ENCODE measurements at places on chromosomes 3 and 15.

GRCh38 chr3:181279239-181279565 lies 289.7 kb upstream of the DNAJC19 start:
- no peak for DNase-seq

GRCh38 chr3:188510366-188510765 lies 356.4 kb downstream of the LPP start:
- DNase-seq, result no peak

DNA sequence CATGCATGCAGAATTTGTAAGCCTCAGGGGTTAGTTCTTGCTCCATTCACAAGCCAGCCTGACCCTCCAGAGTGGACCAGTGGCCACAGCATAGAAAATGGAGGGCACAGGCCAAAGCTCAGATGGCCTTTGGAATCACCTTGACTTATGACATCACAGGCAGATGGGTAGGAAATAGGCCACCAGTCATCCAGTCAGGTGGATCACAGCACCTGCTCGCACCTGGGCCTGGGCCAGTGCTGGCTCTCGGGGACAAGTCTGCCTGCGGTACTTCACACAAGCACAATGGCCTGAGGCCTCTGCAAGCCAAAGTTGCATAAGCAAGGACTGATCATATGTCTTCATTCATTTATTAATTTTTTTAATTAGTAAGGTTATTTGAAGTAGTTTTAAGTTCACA lies 39.3 kb downstream of the PPCDC start:
- DNase-seq, result no peak

GRCh38 chr3:13477943-13478342 lies 2.2 kb upstream of the HDAC11 start:
- DNase-seq, result no peak

GRCh38 chr3:189953551-189953950 lies 167.1 kb downstream of the P3H2 start:
- no peak for DNase-seq

DNA sequence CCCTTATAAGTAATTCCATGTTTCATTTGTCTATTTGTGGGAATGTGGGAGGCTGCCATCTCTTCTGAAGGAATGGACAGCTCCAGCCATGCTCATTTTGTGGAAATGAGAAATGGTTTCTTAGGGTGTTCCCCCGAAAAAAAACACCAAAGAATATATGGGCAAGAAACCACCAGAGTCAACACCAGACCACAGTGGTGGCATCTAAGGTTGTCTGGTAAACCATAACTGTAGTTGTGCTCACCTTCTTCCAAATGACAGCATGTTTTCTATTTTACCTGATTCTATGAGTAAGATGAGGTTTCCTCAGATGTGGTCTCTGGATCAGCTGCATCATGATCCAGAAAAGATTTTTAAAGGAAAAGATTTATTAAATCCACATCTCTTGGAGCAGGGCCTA lies 217.0 kb upstream of the C2CD4B start:
- DNase-seq, result no peak

GRCh38 chr15:85710340-85710842 lies 84.3 kb downstream of the KLHL25 start:
- DNase-seq, result no peak

DNA sequence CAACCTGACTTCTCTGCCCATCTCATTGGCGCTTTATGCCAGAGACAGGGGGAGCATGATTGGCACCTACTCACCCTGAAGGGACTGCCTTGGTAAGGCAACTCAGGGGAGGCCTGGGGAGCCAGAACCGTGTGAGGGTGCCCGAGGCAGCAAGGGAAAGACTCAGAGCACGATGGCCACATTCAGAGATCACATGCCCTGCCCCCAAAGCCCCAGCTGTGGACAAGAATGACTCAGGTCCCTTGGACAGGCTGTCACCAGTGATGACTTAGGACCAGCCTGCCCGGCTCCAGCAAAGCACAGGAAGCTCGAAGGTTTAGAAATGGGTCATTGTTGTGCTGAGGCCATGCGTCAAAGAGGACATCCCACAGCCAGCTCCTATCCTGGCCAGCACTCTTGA lies 49.1 kb upstream of the LIMD1 start:
- no peak for DNase-seq

DNA sequence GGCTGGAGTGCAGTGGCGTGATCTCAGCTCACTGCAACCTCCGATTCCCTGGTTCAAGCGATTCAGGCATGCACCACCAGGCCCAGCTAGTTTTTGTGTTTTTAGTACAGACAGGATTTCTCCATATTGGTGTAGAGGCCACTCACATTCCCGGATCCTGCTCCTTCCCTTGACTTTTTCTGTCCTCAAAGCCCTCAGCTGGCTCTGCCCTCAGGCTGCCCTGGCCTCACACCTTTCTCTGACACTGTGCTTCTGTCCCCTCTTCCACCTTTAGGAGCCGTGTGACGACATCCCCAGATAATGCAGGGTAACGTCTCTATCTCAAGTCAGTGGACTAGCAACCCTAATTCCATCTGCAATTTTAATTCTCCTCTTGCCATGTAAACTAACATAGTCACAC lies 8.6 kb upstream of the CYFIP1 start:
- no peak for DNase-seq

DNA sequence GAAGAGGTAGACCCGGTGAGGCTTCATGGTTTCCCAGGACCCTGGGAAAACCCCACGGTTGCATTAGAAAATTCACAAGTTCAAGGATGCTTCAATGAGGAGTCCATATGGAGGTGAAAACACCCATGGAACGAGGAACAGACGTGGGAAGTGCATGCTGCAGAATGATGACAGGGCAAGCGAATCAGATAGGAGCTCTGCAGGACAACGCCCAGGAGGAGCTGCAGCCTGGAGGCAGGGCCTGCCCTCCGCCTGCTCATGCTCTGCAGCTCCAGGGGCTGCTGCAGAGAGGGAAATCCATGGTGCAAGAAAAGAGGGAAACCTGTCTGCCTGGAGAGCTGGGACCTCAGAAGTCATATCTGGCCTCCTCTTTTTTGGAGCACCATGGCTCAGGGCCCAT lies 61.5 kb downstream of the NUP210 start:
- DNase-seq, result no peak

GRCh38 chr3:170534227-170534626 lies 51.6 kb downstream of the SLC7A14 start:
- DNase-seq, result no peak

- no peak for DNase-seq
These were observed 18.7 kb downstream of the TMPRSS7 start for GRCh38 chr3:112053229-112053628.

DNA sequence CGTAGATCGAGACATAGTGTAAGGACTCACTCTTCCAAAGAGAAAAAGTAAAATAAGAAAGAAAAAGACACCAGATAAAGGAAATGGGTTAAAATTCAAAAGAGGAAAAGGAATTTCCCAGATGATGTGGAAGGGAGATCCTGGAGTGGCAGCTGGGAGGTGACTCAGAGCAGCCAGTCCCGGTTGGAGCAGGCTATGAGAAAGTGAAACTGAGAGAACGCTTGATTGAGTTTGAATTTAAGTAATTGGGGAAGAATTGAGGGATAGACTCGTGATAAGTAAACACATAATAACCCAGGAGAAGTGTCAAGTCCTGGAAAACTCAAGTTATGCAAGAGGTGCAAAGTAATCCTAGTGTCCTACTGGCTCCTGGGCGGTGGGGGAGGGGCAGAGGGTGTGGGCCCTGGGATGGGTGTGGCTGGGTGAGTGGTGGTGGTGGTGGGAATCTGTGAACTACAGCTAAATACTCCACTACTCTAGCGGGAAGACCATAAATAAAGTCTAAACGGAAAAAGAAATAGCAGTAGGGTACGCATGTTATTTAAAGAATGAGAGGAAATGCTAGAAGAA lies 1.2 kb downstream of the PRR20G start:
- DNase-seq, result no peak

- DNase-seq, result no peak
These were observed 12.6 kb downstream of the PAQR5 start for GRCh38 chr15:69311319-69311721.

DNA sequence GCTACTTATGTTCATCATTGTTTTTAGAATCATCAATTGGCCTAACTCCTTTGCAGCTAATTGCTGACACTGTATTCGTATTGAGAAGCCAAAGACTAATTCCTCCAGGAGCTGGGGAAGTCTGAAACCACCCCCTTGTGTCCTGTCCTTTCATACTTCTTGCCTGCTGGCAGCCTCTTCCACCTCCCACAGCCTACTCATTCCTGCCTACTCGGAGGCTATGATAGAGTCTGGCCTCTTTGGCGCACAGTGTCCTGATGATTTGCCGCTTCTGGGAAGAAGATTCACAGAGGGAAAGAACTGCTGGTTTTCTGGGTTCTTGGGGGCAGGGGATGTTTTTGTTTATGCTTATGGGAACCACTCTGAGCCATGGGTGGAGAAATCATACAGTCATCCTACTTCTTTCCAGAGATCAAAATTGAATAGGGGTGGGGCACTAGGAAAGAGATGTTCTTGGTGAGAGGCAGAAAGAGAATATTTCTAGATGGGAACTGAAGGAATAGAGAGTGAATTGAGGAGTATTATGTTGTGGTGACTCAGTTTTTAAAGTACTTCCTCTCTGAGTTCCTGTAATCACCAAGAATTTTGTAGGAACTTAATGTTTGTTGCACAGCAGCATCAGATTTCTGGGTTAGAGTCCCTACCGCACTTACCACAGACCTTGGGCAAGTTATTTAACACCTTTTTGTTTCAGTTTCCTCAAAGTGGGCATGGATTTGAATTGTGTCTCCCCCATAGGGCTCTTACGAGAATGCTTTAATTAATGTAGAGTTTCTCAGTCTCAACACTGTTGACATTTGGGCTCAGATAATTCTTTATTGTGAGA lies 22.1 kb upstream of the SCAANT1 start:
- DNase-seq, result no peak

GRCh38 chr15:88813960-88814359 lies 10.7 kb downstream of the ACAN start:
- DNase-seq, result no peak

- no peak for DNase-seq
These were observed 66.9 kb upstream of the CADM2 start for GRCh38 chr3:84891851-84892250.

DNA sequence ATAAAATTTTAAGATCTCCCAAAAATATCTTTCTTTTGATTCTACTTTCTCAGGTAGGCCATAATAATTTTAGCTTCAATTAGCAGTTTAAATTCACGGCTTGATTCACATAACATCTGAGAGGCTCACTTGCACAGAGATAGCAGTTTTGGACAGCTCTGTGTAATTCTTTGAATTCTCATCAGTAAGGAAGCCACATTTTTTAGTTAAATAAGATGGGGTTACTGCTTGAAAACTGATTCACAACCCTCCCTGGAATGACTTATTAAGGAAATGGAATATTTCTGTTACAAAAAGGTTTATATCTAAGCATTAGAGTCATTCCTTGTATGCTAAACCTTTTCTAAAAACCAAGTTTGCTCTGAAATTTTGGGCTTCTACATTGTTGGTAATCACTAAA lies 212.7 kb downstream of the ALCAM start:
- DNase-seq, result no peak

DNA sequence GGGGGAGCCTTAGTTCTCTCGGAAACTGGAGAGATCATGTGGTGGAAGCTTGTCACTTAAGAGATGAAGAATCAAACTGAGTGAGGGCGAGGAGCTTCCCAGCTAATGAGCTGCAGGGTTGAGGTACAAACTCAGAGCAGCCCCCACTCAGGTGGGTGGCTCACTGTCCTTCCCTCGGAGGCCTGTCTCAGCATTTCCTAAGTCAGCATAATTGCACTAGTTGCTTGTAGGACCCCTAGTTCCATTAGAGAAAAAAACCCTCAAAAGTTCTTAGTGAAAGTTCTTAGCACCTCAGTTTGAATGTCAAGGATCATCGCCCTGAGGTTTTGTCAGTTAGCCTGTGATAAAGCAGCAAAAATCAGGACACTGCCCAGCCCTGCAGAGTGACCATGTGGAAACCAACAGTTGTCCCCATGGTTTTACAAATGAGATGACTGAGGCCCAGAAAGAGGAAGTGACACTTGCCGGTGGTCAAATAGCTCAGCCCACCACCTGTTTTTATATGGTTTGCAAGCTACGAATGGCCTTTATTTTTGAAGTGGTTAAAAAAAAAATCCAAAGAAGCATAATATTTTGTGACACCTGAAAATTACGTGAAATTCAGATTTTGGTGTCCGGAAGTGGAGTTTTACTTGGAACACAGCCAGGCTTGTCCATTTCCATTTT lies 11.9 kb downstream of the SMAD6 start:
- peak; percentile 54 for DNase-seq

DNA sequence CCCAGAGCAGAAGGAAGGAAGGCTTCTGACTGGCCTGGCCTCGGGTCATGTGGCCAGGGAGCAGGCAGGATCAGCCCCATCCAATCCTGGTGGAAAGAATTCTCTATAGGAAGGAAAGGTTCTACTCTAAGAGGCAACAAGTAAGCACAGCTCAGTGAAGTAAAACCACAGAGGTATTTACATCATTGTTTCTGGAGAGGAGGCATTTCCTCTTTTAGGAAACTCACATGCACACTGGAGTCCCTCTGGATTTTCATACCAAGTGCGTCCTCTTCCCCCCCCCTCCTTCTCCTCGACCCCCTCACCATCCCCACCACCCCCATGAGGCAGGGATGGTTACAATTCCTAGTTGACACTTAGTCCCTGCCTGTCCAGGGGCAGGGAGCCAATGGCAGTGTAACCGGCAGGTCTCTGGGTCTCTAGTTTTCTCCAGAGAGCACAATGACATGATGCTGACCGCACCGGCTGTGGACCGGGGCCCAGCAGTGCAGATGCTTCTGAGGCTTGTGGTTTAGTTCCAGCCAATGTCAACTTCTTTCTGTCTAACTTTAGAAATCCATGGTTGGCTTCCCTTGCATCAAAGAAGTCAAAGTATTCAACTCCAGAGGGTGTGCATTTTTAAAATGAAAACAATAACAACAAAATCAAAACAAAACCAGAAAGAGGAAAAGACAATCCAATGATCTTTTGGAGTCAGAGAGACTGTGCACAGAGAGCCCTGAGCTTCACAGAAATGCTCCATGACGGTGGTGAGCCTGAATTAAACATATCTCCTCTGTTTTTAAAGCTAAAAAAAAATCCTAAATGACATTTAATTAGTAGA lies 230.3 kb upstream of the TLE3 start:
- DNase-seq, result no peak

GRCh38 chr15:67865331-67865730 lies 25.5 kb upstream of the RNU6-1 start:
- no peak for DNase-seq

DNA sequence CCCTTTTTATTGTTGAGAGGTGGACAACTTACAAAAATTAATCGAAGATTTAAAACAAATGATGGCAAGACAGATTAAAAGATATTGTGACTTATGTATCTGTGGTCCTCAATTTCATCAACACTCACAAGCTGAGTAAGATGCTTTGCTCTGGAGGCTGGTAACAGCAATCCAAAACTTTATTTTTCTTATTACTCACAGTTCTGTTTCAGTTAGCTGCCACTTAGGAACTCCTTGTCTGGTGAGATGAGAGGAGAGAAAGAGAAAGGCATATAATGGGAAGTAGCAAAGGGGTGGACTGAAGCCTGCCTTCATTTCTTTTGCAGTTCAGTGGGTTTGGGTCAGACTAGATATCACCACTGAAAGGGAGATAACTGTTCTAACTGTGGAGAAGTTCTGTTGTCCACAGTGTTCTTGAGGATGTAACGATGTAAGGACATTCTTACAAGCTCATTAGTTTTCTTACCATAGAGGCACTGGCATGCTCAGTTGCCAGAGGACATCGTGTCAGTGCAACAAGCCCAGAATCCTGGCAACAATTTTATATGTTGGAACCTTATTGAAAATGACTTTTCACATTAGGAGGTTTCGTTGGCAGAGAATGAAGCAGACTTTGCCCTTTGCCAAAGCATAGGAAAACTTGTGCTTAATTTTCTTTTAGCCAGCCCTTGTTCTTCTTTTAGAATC lies 93.6 kb downstream of the PLCL2 start:
- DNase-seq, result no peak

- no peak for DNase-seq
These were observed 30.3 kb downstream of the GPD1L start for GRCh38 chr3:32136703-32137102.

Measured in GM18507 (cell line).